ENCODE measurements at places on chromosomes 16 and 17.

DNA sequence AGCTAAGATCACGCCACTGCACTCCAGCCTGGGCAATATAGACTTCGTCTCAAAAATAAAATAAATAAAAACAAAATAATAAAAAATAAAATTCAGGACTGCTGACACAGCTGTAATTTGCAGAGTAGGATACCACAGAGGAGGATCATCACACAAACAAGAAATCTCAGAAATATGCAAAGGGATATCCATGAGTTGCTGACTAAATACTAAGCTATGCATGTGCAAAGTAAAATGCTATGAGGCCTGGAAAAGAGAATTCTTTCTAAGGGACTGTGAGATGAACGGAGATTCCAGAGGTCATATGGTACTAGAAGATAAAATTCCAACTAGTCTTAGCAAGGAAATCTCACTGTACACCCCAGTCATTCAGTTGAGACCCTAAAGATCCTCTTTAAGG, 74.8 kb downstream of the SLC39A11 start:
- no peaks in the 10 kb centered on the region for H3K36me3 ChIP-seq
- no peak overlapping the region for H3K27ac ChIP-seq
- H3K27me3 ChIP-seq: no peaks in the 10 kb centered on the region
- H3K4me3 ChIP-seq: no peak overlapping the region
- peaks cover 12% of the 10 kb centered on the region for H3K4me1 ChIP-seq
- DNase-seq: no peak

- H3K27ac ChIP-seq: no peak overlapping the region
- DNase-seq: no peak
- peaks cover 65% of the 10 kb centered on the region for H3K27me3 ChIP-seq
- H3K4me3 ChIP-seq: peak overlapping the region; percentile 72
- H3K36me3 ChIP-seq: peaks cover 3% of the 10 kb centered on the region
These were observed 1.5 kb downstream of the PITPNM3 start for GRCh38 chr17:6554871-6555330.

DNA sequence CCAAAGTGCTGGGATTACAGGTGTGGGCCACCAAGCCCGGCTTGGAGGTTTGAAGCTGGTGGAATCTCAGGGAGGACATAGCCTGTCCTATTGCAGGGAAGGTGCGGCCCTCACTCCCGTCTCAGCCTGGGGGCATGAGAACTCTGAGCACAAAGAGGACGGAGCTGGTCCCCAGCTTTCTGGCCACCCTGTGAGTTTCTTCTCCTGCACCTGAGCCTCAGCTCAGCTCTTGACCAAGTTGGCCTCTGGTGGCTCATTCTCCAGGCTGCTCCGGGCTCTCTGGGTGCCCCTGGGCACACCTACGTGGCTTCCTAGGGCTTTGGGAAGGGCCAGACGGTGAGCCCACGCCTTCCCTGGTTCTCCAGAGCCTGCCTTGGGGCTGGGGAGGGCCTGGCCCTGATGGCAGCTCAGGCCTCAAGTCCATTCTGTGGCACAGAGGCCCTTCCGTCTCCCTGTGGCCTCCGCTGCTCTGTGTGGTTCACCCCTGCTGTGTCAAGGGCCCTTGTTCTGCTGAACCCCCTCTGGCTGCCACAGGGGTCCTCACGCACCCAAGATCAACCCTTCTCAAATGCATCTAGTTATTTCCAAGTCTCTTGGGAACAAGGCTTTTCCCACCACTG, 6.9 kb upstream of the FASN start:
- H3K4me1 ChIP-seq: peaks cover 15% of the 10 kb centered on the region
- peak overlapping the region; percentile 98 for H3K27ac ChIP-seq
- H3K27me3 ChIP-seq: no peaks in the 10 kb centered on the region

DNA sequence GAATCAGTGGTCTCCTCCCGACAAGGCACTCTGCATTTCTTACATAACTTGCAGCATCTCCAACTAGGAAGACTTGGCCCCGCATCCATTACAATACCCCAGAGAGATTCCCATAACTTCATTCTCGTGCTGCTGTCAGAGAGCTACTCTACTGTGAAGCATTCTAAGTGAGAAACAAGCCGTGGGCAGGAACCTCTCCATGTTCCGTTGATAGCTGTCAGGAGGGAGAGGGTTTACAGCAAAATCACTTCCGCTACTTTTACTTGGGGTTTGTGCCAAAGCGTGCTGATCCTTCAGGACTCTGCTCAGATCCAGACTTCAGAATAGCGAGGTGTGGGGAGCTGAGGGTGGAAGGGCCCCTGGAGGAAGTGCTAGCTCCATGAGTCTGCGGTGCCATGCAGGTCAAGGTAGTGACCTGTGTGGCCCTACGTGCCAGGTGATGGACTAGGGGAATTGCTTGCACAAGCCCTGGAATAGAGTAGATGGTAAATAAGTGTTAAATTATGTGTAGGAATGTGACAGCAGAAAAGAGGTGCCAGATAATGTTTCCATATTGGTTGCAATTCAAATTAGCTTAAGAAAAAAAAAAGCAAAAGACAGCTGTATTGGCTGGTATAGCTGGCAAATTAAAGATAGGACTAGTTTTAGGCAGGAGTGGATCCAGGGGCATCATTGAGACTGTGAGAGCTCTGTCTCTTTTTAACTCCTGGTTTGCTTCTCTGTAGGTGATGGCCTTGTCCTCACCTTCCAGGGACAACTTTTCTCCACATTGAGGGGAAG, 358.5 kb upstream of the ERCC4 start:
- H3K4me3 ChIP-seq: no peak overlapping the region
- H3K4me1 ChIP-seq: no peaks in the 10 kb centered on the region
- H3K27me3 ChIP-seq: no peaks in the 10 kb centered on the region
- H3K36me3 ChIP-seq: peaks cover 3% of the 10 kb centered on the region

GRCh38 chr16:27550582-27550920, 607 bp downstream of the KATNIP start:
- no peak for DNase-seq
- H3K4me3 ChIP-seq: peak overlapping the region; percentile 100
- peak overlapping the region; percentile 100 for H3K27ac ChIP-seq

GRCh38 chr16:57159447-57159846, 26.4 kb downstream of the PSME3IP1 start:
- H3K36me3 ChIP-seq: peaks cover 77% of the 10 kb centered on the region
- DNase-seq: no peak
- no peak overlapping the region for H3K4me3 ChIP-seq
- no peaks in the 10 kb centered on the region for H3K27me3 ChIP-seq

DNA sequence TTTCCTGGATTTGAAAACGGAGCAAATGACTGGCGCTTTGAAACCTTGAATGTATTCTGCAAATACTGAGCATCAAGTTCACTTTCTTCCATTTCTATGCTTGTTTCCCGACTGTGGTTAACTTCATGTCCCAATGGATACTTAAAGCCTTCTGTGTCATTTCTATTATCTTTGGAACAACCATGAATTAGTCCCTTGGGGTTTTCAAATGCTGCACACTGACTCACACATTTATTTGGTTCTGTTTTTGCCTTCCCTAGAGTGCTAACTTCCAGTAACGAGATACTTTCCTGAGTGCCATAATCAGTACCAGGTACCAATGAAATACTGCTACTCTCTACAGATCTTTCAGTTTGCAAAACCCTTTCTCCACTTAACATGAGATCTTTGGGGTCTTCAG, 32.3 kb downstream of the BRCA1 start:
- no peak for DNase-seq
- no peak overlapping the region for H3K4me3 ChIP-seq
- H3K4me1 ChIP-seq: no peaks in the 10 kb centered on the region
- no peak overlapping the region for H3K27ac ChIP-seq
